Brain (organoid and tissue), 16 donors: ENCODE measurements at places on chromosomes 1 and 21. TPM values are rescaled to one million over a fixed set of nuclear protein-coding genes. Genes with fewer than 3 reads are reported as not detected.

Gene RAD54L
- polyA plus RNA-seq: 15.8 TPM

Gene CACNA1S
- polyA plus RNA-seq: 0.19 TPM

Gene SPRR2E
- not detected for polyA plus RNA-seq

Gene MYCL
- polyA plus RNA-seq: 7.1 TPM

Gene NR0B2
- 28.6 TPM for polyA plus RNA-seq

Gene SYTL1
- 24.1 TPM for polyA plus RNA-seq

Gene CFHR2
- not detected for polyA plus RNA-seq

Gene FMO2
- 0.24 TPM for polyA plus RNA-seq

Gene RIMKLA
- polyA plus RNA-seq: 29.9 TPM

Gene LHX8
- polyA plus RNA-seq: not detected

Gene CATSPERE
- 0.25 TPM for polyA plus RNA-seq

Gene COL8A2
- 1.8 TPM for polyA plus RNA-seq

Gene LPAR3
- polyA plus RNA-seq: 0.83 TPM

Gene WARS2
- 6.1 TPM for polyA plus RNA-seq

Gene GBP3
- 0.51 TPM for polyA plus RNA-seq

Gene RNU1-1
- not detected for polyA plus RNA-seq

Gene DLGAP3
- polyA plus RNA-seq: 24.0 TPM

Gene HSD3B2
- polyA plus RNA-seq: not detected

Gene PLEKHO1
- 84.5 TPM for polyA plus RNA-seq

Gene SPRR4
- not detected for polyA plus RNA-seq

Gene TRIM46
- polyA plus RNA-seq: 11.0 TPM

Gene KLF17
- not detected for polyA plus RNA-seq

Gene TSPEAR
- polyA plus RNA-seq: 2.4 TPM

Gene NPPB
- polyA plus RNA-seq: 0.56 TPM

Gene PDZK1
- polyA plus RNA-seq: not detected

Gene GBP5
- polyA plus RNA-seq: 0.17 TPM
